ENCODE measurements at places on chromosomes 3 and 15.

DNA sequence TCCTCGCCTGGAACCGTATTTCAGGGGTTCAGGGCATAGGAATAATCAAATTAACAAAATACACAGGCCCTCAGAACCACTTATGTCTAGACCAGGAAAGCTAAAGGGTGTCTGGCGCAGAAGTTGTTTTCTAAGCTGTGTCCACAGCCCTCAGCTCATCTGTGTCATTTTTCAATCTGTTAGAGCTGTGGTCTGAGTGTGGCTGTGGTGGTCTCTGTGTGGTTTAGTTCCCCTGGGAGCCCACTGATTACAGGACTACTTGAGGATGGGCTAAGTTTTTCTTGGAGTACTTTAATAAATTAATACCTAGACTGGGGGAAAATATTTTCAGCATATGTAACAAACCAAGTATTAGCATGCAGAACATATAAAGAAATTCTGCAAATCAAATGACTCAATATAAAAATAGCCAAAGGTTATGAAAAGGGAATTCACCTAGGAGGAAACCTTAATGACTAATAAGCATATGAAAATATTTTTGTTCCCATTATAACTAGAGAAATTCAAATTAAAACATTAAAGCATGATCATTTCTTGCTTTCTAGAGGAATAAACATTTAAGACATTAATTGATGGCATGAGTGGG is 186.3 kb downstream of the SATB1 start:
- DNase-seq = no peak

DNA sequence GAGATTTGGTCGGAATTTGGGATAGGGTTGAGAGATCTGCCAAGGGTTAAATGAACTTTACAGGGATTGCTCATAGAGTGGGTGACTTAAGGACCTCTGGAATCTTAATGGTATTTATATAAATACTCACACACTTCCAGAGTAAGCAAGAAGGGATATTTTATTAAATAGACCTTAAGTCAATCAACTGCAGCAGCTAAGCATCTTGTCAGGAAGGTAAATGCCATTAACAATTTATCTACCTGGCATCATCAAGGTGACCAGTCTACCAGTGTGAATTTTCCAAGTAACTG is 123.9 kb downstream of the FEZF2 start:
- no peak for DNase-seq

GRCh38 chr3:188397766-188398705 is 244.1 kb downstream of the LPP start:
- DNase-seq = no peak

DNA sequence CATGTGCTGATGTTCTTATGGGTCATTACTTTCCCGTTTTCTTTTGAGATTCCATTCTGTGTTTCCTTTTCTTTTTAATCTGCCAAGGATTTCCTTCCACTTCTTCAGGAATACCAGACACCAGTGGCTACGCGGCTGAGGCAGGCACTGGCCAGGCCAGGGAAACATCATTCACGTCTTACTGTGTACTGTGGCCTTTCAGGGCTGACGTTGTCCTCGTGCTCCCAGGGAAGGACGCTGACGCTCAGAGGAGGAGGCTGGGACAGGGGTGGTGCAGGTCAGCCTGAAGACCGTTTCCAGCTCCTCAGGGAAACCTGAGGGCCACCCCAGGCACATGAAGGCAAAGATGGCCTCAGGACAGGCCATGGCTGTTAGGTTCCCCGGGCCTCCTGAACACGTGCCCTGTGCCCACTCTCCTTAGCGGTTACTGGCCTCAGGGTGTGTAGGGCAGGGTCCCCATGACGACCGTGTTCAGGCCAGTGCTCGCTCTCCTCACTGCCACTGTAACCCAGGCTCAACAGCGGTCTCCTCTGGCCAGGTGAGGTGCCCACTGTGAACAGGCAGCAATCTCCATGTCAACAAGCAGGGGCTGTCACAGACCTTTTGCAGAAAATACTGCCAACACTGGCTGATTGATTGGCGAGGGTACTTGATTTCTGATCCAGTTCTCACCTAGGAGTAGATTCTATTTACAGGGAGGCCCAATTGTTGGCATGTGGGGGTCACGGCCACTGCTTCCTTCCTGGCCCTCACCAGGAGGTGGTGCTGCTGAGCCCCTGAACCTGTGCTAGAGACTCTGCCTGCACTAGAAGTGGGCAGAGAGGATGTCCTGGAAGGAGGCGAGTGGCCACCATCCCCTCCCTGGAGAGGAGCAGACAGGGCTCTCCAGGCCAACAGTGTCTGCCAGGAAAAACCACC is 169.5 kb downstream of the ATP10A start:
- DNase-seq = no peak

GRCh38 chr3:186097663-186098451 is 11.0 kb downstream of the ETV5 start:
- peak; percentile 83 for DNase-seq

- peak; percentile 36 for DNase-seq
Measured at GRCh38 chr3:180871901-180872300, 40.6 kb upstream of the FXR1 start.

DNA sequence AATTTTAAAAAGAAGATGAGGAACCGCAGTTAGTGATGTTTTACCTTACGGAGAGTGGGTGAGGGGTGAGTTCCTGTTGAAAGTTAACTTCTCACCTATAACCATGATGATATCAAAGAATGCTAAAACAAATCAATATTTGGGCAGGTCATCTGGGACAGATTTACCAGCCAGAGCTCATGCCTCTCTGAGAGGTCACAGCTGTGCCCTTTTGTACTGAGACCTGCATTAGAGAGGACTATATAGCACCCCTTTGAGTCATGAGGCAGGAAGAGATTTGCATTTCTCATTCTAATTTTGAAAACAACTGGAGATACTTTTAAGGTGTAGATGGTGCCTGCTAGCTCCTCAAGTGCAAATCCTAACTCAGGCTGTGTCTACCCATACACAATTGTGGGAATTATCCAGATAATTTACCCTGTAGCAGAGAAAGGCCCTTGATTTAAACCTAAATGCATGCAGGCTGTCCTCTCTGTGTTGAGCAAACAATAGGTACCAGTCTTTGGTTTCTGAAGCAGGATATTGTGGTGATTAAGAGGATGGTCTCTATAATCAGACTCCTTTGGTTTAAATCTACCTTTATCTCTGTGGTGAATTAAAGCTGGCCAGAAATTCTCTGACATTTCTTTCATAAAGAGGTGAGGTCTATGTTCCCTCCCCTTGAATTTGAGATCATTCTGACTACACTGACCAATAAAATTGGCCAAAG is 5.8 kb upstream of the TM4SF4 start:
- DNase-seq = no peak

GRCh38 chr3:59545374-59545773 is 495.5 kb upstream of the CFAP20DC start:
- no peak for DNase-seq

DNA sequence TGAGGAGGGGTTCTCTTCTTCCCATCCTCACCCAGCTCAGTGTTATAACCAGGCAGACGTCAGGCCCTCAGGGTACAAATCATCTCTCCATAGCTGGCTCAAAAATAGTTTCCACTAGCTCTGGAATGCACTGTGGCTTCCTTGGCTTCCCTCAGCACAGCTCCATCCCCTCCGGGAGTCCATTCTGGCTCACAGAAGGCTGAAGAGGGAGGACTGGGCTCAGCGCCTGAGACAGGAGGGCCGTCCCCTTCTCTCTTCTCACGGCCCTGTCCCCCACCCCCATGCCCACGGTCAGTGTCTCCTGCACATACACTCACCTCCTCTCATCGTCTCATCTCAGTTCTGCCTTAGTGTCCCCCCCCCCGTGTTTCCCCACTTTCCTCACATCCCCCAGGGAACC is 50.1 kb downstream of the UMPS start:
- peak; percentile 79 for DNase-seq

GRCh38 chr3:45779746-45780735 is 16.3 kb downstream of the SLC6A20 start:
- no peak for DNase-seq

- DNase-seq = no peak
Measured at GRCh38 chr3:194396859-194397756, 2.0 kb downstream of the GP5 start.

DNA sequence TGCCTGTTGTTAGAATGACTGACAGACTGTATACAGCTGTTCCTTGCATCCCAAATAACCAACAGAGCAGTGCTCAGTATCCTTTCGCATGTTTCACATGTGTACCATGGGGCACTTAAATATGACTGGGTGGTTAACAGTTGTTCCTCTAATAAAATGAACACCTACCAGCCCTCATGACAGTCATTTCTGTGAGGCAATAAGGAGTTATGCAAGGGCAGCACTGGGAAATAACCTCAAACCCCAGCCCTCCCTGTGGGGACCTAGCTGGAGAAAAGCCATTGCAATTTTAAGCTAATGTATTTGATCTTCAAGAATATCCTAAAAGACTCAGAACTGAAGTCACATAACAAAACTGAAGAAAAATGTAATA is 7.3 kb downstream of the RFT1 start:
- no peak for DNase-seq

DNA sequence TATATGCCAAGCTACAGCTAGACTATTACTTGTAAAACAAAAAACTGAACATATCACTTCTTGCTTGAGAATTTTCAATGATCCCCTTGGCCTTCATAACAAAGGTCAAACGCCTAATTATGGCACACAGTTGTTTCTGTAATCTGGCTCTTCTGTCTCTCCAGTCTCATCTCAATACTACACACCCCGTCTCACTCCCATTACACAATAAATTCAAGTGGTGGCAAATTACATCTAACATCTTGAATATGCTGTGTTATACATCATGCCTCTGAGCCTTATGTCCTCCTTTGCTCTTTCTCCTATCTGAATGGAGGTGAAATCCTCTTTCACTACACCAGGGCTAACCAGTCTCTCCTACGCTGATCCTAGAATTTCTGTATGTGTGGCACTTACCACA is 140.4 kb downstream of the TBL1XR1 start:
- DNase-seq = no peak

DNA sequence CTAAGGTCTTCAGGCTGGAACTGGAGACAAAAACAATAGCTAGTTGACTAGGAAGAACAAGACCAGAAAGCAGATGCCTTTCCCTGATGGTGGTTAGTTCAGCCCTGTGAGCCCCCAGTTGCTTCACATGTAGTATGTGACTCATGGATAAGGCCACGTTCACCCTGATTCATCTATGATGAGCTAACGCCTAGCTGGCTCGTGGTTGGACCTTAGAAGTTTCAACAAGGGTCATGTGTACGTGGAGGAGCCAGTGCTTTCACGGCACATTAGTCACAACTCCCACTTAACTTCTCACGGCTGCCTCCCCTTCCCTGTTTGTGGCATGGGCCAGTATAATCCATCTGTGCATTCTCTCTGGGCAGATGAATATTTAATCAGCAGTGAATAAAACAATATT is 20.6 kb downstream of the COL8A1 start:
- peak; percentile 93 for DNase-seq

DNA sequence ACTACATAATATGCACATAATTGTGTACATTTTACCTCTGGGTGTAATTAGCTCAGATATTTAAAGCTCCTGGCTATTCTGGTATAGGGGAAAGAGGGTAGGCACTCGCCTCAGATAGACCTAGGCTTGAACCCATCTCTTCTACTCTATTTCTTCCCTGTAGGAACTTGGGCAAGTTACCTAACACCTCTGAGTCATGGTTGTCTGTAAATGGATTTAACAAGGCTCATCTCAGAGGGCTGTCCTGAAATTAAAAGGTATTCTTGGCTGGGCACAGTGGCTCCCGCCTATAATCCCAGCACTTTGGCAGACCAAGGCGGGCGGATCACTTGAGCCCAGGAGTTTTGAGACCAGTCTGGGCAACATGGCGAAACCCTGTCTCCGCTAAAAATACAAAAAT is 30.7 kb downstream of the NANOGP8 start:
- DNase-seq = no peak

DNA sequence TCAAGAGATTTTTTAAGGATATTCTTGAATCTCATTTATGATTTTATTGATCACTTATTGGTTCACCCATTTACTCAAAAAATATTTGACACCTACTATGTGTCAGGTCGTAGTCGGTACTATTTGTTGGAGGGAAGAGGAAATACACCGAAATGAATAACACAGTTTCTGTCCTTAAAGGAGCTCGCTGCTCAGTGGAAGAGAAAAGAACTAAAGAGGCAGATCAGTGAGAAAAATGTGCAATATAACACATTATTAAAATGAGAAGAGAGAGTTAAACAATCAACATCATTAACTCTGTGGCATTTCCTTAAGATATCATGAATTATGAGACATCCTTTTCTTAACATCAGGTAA is 56.1 kb upstream of the ADAMTS9 start:
- no peak for DNase-seq

DNA sequence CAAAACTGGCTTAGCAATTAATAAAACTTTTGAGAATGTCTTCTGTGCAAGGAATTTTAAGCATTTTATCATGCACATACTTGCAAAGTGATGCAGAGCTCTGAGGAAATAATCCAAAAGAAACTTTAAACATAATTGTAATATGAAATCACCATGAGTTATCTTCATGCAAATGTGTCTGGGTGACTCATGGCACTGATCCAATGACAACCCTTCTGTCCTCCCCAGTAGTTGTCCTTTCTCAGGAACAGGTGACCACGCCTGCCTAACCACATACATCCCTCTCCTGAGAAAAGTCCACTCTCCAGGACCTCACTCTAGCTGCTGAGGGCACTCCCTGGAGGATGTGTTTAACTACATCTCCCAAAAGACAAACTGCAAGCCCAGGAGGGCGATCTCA is 530.6 kb upstream of the IL12A start:
- DNase-seq = peak; percentile 33

- DNase-seq = no peak
Measured at GRCh38 chr3:184619369-184619768, 57.8 kb downstream of the EPHB3 start.

DNA sequence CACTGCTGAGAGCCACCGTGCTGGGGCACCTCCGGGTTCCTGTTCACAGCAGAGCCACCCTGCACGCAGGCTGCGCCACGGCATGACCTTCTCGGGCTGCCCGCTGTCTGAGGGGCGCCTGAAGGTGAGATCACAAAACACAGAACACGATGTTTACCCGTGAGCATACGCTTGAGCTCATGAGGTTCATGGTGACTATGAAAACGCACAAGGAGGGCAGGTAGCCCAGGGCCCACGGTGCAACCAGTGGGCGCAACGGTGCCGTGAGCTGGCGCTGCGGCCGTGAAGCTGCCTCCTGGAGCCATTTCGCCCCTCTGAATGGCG is 36.1 kb downstream of the KLHL25 start:
- DNase-seq = no peak

DNA sequence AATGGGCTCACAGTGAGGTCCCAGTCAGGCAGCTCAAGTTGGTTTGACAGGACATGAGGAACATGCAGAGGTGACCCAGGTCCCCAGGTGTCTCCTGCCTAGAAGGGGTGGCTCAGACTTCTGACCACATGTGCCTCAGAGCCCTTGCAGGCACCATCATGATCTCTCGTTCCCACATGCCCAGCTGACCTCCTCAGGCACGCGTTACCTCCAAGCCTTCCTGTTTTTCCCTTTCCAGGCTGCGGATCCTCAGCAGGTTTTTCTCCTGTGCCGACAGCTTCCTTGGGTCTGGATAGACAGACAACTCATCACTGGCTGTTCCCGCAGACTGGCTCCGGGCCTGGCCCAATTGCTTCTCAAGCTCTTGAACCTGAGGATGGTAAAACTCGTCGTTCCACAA is 30.4 kb downstream of the CCDC13 start:
- no peak for DNase-seq

GRCh38 chr3:106765342-106765741 is 611.9 kb upstream of the CCDC54 start:
- peak; percentile 13 for DNase-seq

- DNase-seq = peak; percentile 40
Measured at GRCh38 chr3:48273594-48274211, 32.8 kb downstream of the ZNF589 start.
